Stimulated activated CD8-positive, alpha-beta memory T cell treated with anti-CD3 and anti-CD28 coated beads, Interleukin-7, amount 100 ng/mL, for 48 hours (primary cell): ENCODE measurements at places on chromosomes 1 and 21.

DNA sequence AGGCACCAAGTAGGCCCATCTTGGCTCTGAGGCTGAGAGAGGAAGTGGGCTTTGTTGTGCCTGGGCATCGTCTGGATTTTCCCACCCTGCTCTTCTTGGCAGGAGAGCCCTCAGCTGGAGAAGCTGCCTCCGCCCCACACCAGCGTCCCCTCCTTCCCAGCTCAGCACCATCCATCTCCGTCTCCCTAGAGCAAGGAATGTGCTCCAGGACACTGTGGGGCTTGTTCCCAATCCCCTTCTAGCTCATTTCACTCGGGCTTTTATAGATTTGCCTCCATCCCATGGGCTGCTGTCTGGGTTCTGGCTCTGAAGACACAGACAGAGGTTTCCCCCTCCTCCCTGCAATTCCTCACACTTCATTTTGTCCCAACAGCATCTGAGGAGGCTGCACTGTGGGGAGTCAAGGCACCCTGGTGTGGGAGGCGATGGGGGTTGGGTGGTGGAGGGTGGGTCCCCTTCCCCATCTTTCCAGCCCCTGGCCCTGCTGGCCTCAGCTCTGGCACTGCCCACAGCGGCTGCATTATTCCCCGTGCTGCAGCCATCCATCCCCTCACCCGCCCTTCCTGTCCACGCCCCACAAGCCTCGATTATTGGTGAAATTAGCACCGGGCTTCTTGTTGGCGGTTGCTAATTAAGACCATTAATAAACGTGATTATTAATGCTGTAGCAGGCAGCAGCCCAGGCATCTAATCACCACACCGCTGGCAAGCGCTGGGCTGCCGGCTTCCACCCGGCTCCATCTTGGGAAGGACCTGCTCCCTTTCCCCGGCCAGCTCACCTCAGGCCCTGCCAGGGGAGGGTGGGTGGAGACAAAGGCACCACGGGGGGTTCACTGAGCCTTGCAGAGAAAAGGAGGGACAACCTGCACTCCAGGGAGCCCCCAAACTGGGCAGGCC lies 21.7 kb downstream of the RHBG start:
- DNase-seq: no peak

GRCh38 chr1:17949511-17949910 lies 158.1 kb upstream of the IGSF21 start:
- DNase-seq: no peak

DNA sequence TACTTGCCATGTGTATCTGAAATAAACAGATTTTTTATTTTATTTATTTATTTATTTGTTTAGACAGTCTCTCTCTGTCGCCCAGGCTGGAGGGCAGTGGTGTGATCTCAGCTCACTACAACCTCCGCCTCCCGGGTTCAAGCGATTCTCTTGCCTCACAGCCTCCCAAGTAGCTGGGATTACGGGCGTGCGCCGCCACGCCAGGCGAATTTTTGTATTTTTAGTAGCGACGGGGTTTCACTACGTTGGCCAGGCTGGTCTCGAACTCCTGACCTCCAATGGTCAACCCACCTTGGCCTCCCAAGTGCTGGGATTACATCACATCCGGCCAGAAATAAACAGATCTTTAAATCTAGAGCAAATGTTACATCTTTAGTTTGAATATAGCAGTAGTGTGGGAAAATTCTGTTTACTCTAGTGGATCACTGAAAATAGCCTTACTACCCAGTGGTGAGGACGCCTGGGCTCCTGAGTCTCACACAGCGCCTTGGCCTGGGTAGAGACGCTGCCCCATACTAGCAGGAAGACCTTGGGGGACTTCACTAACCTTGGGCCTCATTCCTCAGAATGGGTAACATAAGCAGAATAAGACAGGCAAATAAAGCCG lies 709 bp downstream of the GART start:
- DNase-seq: no peak

- DNase-seq: no peak
Measured at GRCh38 chr21:33767236-33767635, 124.9 kb downstream of the ITSN1 start.

GRCh38 chr1:48776393-48777218 lies at the start of gene BEND5:
Gene BEND5, minus strand, starts transcription at chr1:48776891. Its CDS starts 60 bp downstream, at chr1:48776831.
- peak; percentile 34 for DNase-seq
